Tibial nerve (tissue), 4 donors: ENCODE measurements at places on chromosomes 3 and 15. TPM values are rescaled to one million over a fixed set of nuclear protein-coding genes. Genes with fewer than 3 reads are reported as not detected.

The ILDR1 gene
- not detected for total RNA-seq

The MINAR1 gene
- 0.22 TPM for total RNA-seq

The LRRC15 gene
- total RNA-seq, result not detected

The FBXW12 gene
- not detected for total RNA-seq

GRCh38 chr3:146473726-146474125, 4.4 kb upstream of the PLSCR2 start:
- DNase-seq, result no peak
- no peak overlapping the region for H3K27ac ChIP-seq
- H3K27me3 ChIP-seq, result no peaks in the 10 kb centered on the region

GRCh38 chr3:11282250-11283138, 10.3 kb downstream of the ATG7 start:
- no peaks in the 10 kb centered on the region for H3K4me1 ChIP-seq
- DNase-seq, result peak; percentile 60
- H3K27me3 ChIP-seq, result no peaks in the 10 kb centered on the region
- H3K36me3 ChIP-seq, result peaks cover 42% of the 10 kb centered on the region

- no peak overlapping the region for H3K27ac ChIP-seq
- no peak for DNase-seq
- H3K4me1 ChIP-seq, result peaks cover 24% of the 10 kb centered on the region
- no peak overlapping the region for H3K4me3 ChIP-seq
These were observed 217.2 kb downstream of the THSD4 start for GRCh38 chr15:71332431-71333004.

DNA sequence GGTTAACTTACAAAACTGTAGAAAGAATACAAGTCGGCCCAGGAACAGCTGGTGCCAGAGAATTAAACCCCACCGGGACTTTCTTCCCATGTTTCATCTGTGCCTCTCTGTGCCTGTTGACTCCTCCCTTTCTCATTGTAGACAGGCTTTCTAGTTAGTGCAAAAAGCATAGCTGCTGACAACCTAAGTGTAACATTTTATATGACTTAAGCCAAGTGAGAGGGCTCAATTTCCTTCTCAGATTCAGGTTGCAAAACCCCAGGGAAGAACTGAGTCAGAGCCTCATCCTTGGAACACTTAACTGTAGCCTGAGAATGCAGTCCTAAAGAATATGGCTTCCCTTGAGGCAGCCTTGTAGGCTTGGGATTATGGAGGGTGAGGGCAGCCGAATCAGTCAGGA, 302.5 kb upstream of the AZI2 start:
- H3K4me3 ChIP-seq, result no peak overlapping the region
- H3K36me3 ChIP-seq, result no peaks in the 10 kb centered on the region
- H3K27ac ChIP-seq, result no peak overlapping the region
- DNase-seq, result no peak
- no peaks in the 10 kb centered on the region for H3K27me3 ChIP-seq
- no peaks in the 10 kb centered on the region for H3K4me1 ChIP-seq

GRCh38 chr3:194469977-194470376, 16.8 kb downstream of the ATP13A3 start:
- H3K27ac ChIP-seq, result no peak overlapping the region
- H3K27me3 ChIP-seq, result no peaks in the 10 kb centered on the region
- no peaks in the 10 kb centered on the region for H3K36me3 ChIP-seq
- no peak for DNase-seq

GRCh38 chr15:51156957-51157356, 62.3 kb upstream of the TNFAIP8L3 start:
- no peaks in the 10 kb centered on the region for H3K36me3 ChIP-seq
- no peaks in the 10 kb centered on the region for H3K27me3 ChIP-seq
- no peak overlapping the region for H3K27ac ChIP-seq
- DNase-seq, result no peak
- no peak overlapping the region for H3K4me3 ChIP-seq

DNA sequence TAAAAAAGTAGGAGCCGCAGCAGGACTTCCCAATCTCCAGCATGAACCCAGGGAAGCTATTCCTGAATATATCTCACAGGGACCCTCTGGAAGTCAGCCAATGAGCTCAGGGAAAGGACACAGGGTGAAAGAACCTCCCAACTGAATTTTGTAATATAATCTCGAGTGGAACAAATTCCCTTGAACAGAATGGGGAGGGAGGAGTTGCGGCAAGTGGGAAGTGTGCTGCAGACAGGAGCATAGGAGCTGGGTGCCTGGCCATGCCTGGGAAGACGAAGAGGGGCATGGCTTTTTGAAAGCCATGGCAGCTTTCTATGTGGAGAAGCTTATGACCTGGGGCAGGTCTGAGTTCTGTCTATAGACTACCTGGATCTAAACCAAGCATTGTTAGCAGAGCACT, 98.4 kb downstream of the CBLB start:
- H3K27me3 ChIP-seq, result no peaks in the 10 kb centered on the region
- H3K4me3 ChIP-seq, result no peak overlapping the region
- no peaks in the 10 kb centered on the region for H3K4me1 ChIP-seq
- no peaks in the 10 kb centered on the region for H3K36me3 ChIP-seq

The PAQR5 gene
- 3.3 TPM for total RNA-seq

DNA sequence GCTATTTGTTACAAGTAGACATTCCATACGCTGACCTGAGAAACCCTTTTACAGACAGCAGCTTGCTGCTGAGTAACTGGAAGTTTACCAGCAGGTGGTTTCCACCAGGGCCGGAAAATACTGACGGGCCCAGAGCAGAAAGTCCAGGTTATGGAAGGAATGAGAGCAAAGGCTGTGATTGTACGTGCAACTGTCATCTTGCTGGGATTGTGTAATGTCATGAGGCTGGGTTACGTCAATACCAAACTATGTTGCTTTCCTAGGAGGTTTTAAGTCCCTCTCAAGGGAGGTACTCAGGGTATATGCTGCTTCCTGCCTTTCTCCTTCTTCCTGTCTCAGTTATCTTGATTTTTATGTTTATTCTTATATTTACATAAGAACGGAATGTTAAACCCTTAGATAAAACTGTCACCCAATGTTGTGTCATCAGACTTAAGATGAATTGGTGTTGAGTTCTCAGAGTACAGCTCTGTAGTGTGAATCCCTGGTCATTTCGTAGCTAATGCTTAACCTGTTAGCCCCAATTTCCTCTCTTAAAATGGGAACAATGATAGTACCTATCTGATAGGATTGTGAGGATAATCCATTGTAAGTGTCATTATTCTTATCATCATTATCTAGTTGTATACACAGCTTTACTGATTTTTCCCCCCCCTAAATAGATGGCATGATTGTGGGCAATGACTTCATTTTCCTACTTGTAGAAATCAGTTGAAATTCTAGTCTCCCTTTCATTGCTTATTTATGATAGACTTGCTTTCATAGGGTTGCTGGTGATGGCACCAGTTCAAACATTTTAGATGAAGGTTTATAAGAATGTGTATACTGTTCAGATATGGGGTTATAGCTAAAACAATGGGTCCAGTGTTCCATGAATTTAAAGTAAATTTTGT, 101.4 kb downstream of the FNDC3B start:
- no peak overlapping the region for H3K4me3 ChIP-seq
- no peaks in the 10 kb centered on the region for H3K27me3 ChIP-seq
- peak overlapping the region; percentile 78 for H3K27ac ChIP-seq
- H3K36me3 ChIP-seq, result no peaks in the 10 kb centered on the region
- H3K4me1 ChIP-seq, result peaks cover 59% of the 10 kb centered on the region
- peak; percentile 44 for DNase-seq

The B2M gene
- 2,419 TPM for total RNA-seq

DNA sequence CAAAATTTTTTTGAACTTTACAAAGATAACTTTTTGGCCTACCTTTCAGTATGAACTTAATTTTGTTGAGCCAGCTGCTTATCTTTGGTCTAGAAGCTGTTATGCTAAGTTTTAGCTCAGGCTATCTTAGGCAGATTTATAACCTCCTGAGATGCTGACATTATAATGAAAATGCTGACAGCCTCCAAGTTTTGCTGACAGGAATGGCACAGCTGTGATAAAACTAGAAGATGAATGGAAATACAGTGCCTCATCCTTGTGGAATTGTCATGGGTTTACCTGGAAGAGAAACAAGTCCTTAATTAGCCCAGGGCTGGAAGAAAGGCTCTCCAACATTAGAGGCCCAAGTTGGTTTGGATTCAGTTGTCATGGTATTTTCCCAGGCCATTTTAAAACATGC, 123.3 kb downstream of the OXSM start:
- no peak overlapping the region for H3K27ac ChIP-seq
- no peaks in the 10 kb centered on the region for H3K4me1 ChIP-seq
- DNase-seq, result no peak
- no peaks in the 10 kb centered on the region for H3K36me3 ChIP-seq
- no peaks in the 10 kb centered on the region for H3K27me3 ChIP-seq
- H3K4me3 ChIP-seq, result no peak overlapping the region

DNA sequence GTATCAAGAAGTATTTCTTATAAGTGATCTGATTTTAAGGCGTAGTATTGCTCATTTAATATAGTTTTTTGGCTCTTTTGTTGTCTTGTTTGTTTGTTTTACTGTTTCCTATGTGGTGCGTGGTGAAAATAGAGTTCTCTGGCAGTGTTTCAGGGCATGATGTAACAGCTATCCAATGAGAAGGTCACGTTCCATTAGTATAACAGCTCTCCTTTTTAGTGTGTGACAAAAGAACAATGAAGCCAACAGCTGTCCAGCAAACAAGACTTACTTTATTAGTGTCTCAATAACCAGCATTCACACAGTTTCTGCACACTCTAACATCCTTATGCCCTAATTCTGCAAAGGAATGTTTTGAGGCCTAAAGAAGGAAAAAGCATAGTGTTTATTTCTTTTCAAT, 127.9 kb downstream of the SLC25A26 start:
- no peaks in the 10 kb centered on the region for H3K27me3 ChIP-seq
- DNase-seq, result no peak
- H3K4me1 ChIP-seq, result no peaks in the 10 kb centered on the region
- no peak overlapping the region for H3K4me3 ChIP-seq
- H3K27ac ChIP-seq, result no peak overlapping the region
- peaks cover 11% of the 10 kb centered on the region for H3K36me3 ChIP-seq

GRCh38 chr3:36648241-36649034, 115.9 kb downstream of the DCLK3 start:
- H3K27me3 ChIP-seq, result no peaks in the 10 kb centered on the region
- no peaks in the 10 kb centered on the region for H3K4me1 ChIP-seq
- no peaks in the 10 kb centered on the region for H3K36me3 ChIP-seq
- H3K4me3 ChIP-seq, result no peak overlapping the region
- no peak overlapping the region for H3K27ac ChIP-seq

- H3K27ac ChIP-seq, result peak overlapping the region; percentile 71
- H3K36me3 ChIP-seq, result no peaks in the 10 kb centered on the region
- no peaks in the 10 kb centered on the region for H3K4me1 ChIP-seq
These were observed 10.1 kb downstream of the SEMA7A start for GRCh38 chr15:74423431-74424257.

DNA sequence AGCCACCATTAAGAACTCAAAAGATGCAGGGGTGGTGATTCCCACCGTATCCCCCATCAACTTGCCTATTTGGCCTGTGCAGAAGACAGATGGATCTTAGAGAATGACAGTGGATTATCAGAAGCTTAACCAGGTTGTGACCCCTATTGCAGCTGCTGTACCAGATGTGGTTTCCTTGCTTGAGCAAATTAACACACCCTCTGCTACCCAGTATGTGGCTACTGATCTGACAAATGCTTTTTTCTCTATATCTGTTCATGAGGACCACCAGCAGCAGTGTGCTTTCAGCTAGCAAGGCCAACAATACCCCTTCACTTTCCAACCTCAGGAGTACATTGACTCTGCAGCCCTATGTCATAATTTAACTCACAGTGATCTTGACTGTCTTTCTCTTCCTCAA, 8.6 kb upstream of the MCF2L2 start:
- H3K36me3 ChIP-seq, result no peaks in the 10 kb centered on the region
- no peak overlapping the region for H3K27ac ChIP-seq
- DNase-seq, result no peak

DNA sequence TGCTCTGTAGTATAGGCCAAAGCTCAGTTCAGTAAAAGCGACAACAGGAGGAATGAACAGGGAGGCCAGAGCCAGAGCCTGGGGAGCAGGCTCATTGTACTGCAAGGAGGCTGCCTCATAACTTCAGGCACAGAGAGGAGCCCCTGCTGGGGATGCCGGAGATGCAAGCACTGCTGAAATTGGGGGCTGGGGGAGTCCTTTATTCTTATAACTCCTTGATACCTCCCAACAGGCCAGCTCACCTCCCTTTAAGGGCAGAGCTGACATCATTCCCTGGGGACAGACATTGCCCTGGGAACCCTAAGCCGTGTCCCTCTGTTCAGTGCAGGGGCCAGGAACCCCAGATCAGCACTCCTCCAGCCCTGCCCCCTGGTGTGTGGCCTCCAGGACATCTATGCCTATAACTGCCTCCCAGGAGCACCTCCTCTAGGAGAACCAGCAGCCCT, 83.8 kb upstream of the MRPS22 start:
- no peaks in the 10 kb centered on the region for H3K36me3 ChIP-seq
- H3K27me3 ChIP-seq, result no peaks in the 10 kb centered on the region
- H3K4me3 ChIP-seq, result no peak overlapping the region
- DNase-seq, result no peak
- no peak overlapping the region for H3K27ac ChIP-seq
- H3K4me1 ChIP-seq, result no peaks in the 10 kb centered on the region

DNA sequence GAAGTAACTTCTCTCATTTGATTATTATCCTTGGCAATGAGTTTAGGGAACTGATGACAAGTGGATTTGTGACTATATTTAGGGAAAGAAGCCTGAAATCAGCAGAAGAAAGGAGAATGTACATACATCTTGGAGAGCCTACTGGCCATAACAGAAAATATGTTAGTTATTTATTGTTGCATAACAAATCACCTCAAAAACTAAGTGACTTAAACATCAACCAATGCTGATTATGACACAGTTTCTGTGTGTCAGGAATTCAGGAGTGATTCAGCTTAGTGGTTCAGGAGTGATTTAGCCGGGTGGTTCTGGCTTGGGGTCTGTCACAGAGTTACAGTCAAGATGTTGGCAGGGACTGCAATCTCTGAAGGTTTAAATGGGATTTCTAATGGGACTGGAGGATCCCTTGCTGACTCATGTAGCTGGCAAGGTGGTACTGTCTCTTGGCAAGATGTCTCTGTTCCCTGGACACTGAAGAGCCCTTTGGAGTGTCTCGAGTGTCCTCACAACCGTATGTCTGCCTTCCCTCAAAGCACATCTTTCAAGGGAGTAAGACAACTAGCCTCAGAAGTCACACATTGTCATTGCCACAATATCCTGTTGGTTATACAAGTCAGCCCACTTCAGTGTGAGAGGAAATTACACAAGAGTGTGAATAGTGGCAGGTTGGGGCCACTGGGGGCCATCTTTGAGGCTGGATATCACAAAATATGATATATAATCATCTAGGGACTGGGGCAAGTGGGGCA, 248.9 kb downstream of the SV2B start:
- H3K36me3 ChIP-seq, result no peaks in the 10 kb centered on the region
- no peak for DNase-seq
- H3K4me1 ChIP-seq, result no peaks in the 10 kb centered on the region
- no peaks in the 10 kb centered on the region for H3K27me3 ChIP-seq

GRCh38 chr3:73213896-73214295, 152.4 kb downstream of the EBLN2 start:
- no peaks in the 10 kb centered on the region for H3K4me1 ChIP-seq
- no peaks in the 10 kb centered on the region for H3K36me3 ChIP-seq
- no peak for DNase-seq

The SHC4 gene
- total RNA-seq, result 71.7 TPM

- no peaks in the 10 kb centered on the region for H3K4me1 ChIP-seq
- DNase-seq, result peak; percentile 58
These were observed 267.5 kb upstream of the CHRM5 start for GRCh38 chr15:33700695-33701303.
